AG08395 (cell line): ENCODE measurements at places on chromosomes 11 and 22.

GRCh38 chr11:2775083-2775625 is 75.4 kb upstream of the KCNQ1OT1 start:
- DNase-seq, result no peak

DNA sequence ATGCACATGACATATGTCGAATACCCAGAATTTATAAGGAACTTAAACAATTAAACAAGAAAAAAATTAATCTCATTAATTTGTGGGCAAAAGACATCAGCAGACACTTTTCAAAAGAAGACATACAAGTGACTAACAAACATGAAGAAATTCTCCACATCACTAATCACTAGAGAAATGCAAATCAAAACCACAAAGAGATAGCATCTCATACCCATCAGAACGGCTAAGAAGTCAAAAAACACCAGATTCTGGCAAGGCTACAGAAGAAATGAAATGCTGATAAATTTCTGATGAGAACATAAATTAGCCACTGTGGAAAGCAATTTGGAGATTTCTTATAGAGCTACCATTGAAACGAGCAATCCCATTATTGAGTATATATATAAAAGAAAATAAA is 210.6 kb upstream of the LUZP2 start:
- DNase-seq, result no peak

DNA sequence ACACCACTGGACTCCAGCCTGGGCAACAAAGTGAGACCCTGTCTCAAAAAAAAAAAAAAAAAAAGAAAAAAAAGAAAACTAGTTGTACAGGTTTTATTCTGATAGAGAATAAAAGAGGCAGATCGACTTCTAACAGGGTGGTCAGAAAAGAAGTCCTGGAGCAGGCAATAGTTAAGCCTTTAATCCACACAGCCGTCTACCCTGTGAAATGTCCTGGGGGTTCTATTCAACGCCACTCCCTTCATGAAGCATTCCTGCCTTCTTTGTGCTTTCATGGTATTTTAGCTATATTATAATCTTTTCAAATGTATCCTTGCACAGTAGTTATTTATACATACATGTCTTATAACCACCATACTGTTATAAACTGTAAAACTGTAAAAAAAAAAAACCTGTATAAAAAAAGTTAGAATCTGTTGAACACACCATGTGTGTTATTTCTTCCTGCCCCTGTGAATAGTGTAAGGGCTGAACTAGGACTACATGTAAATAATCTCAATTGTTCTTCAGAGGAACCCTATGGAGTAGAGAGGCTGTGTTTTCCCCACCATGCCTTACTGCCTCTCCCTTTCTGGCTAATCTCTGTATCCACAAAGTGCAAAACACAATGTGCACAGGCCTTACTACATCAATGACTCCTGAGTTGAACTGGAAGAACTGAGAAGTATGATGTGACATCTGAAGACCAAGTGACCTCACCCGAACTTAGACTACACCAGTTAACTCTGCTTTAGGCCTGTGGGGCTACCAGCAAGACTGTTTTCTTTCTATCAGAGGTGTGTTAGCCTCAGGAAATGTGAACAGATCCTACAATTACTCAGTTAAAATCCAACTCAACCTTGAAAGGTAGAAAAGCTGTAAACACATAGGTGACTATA is 25.3 kb downstream of the PRCP start:
- no peak for DNase-seq

GRCh38 chr22:33579448-33580093 is 340.7 kb downstream of the LARGE1 start:
- DNase-seq, result peak; percentile 76

DNA sequence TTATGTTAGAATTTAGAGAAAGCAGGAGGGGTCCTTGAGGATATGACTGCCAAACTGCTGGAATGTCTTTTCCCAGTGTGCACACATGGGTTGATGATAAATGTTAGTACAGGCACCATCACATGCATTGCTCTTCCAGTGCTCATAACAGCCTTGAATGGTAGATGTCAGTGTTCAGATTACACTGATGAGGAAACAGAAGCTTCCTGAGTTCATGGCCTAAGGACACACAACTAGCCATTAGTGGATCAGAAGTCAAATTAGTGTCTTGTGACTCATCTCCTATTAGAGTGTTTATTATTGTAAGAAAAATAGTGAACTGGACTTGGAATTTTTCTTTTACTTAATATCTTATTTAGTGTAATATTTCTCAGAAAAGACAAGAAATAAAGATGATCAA is 241.5 kb downstream of the DDX10 start:
- DNase-seq, result no peak

GRCh38 chr11:3201112-3201581 is 17.5 kb downstream of the MRGPRG start:
- no peak for DNase-seq

GRCh38 chr11:82701847-82702520 is 31.7 kb downstream of the FAM181B start:
- DNase-seq, result peak; percentile 39

DNA sequence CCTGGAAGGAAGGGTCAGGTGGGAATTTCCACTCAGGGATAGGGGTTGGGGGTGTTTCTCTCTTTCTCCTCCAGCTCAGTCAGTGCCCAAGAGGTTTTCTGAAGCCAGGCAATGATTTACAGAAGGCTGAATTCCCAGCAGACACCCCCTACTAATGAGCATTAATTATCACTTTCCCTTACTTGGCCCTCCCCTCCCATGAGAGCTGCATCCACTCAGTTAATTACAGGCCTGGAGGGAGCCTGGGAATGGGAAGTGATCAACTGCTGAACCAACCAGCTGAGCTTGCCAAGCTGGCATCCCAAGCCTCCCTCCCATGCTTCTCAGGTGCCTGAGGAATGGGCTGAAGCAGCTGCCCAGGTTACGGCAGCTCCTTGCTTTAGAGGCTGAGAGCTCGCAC is 992 bp downstream of the LGALS12 start:
- DNase-seq, result no peak

- peak; percentile 55 for DNase-seq
Observed at GRCh38 chr11:123197711-123198110, 2.7 kb upstream of the CLMP start.

DNA sequence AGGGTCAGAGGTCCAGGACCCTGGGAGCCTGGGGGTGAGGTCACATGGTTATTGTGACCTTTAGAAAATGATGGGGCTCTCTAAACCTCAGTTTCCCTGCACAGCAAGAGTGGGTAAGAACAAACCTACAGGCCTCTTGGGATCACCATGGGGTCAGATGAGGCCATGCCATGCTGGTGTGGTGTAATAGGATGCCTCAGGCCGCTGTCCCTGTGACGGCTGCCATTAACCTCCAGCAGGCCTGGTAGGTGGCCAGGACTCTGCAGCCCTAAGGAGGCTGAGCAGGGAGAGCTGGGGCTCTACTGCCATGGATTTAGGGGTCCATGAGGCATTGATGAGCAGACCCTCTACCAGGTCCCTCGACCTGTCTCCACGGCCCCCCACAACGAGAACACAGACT is 265.5 kb downstream of the CTTN start:
- no peak for DNase-seq

- DNase-seq, result peak; percentile 60
Observed at GRCh38 chr11:44008088-44008501, 39.7 kb upstream of the ACCSL start.

DNA sequence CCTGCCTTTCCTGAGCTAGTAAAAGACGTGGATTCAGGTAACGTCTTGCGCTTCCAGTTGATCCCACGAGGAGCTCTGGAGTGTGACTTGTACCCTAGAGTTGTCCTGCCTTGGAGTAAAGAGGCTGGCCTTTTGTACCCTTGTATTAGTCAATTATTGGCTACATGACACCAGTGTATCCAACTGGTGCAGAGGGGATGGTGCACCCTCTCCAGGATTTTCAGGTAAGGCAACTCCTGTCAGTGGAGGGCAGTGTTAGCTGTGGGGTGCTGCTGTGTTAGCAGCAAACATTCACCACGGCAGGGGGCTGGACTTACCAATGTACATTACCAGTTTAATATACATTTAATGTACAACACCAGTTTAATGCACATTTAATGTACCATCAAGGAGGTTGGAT is 233.5 kb downstream of the MIAT start:
- no peak for DNase-seq

GRCh38 chr22:49115197-49115596 is 712.5 kb downstream of the BRD1 start:
- DNase-seq, result no peak

GRCh38 chr11:96412761-96413381 is 23.1 kb downstream of the JRKL start:
- no peak for DNase-seq

- DNase-seq, result peak; percentile 49
Observed at GRCh38 chr22:17578136-17578754, 14.9 kb downstream of the SLC25A18 start.

DNA sequence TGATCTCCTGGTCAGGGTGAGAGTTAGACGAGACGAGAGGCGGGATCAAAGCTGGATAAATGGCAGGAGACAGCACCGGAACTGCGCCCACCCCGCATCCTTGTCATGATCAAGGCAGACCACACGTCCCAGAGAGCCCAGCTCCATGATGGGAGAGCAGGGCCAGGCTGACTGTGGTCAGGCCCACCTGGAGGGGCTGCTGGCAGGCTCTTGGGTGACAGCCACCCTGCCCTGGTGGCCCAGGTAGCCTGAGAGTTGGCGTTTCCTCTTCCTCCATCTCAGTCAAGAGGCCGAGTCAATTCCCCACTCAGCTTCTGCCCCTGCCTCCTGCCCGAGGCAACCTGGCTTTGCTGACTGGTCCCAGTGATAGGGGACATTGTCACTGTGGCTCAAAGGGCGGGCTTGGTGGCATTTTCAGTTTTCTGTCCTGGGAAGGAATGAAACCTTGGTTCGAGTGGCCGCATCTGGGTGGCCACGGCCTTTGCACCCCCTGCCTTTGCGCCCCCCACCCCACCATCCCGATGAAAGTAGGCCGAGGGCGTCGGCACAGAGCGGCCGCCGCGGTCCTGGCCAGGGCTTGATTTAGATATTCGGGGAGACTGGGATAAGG is 60.8 kb upstream of the PPARA start:
- DNase-seq, result no peak

- DNase-seq, result no peak
Observed at GRCh38 chr11:73270855-73271477, 1.2 kb upstream of the P2RY6 start.

GRCh38 chr11:47449541-47449940 is 605 bp upstream of the RAPSN start:
- no peak for DNase-seq

GRCh38 chr11:119696378-119697222 is 32.4 kb downstream of the NECTIN1 start:
- no peak for DNase-seq

- DNase-seq, result peak; percentile 29
Observed at GRCh38 chr11:78022397-78023396, at the start of gene KCTD14. KCTD14 (minus strand) TSS chr11:78023276; CDS start chr11:78023249, 27 bp downstream.

- peak; percentile 95 for DNase-seq
Observed at GRCh38 chr11:65150509-65151299, 16.4 kb upstream of the SYVN1 start.

GRCh38 chr11:134261626-134262488 is 8.5 kb downstream of the ACAD8 start:
- peak; percentile 53 for DNase-seq

DNA sequence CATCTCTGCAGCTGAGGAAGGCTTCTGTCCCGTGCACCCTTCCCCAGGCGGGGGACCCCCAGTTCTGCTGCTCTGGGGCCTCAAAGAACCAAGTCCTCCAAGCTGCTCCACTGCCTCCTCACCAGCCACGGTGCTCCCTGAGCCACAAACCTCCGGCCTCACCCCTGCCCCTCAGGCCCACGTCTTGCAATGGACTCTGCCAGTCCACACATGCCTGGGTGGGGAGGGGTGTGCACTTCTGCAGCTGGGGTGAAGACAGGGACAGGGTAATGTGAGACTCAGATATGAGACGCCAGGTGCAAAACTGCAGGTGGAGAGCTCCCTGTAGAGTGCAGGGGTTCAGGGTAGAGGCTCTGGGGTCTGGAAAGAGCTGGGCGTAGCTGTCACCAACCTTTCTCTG is 3.2 kb upstream of the PTDSS2 start:
- DNase-seq, result no peak

DNA sequence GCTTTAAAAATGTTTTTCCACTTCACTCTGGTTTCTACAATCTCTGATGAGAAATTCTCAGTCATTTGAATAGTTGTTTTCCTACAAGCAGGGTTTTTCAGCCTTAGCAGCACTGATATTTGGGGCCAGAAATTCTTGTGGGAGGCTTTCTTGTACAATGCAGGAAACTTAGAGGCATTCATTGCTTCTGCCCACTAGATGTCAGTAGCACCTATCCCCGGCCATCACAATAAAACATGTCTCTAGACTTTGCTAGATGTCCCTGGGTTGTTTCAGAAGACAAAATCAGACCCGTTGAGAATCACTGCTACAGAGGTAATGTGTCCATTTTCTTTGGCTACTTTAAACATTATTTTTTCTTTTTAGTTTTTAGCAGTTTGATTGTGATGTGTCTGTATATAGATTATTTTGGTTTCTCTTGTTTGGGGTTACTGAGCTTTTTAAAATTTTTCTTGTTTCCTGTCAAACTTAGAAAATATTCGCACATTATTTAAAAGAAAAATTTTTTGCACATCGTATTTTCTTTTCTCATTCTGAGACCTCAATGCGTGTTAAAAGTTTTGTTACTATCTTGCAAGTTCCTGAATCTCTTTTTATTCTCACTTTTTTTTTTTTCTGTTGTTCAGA is 60.8 kb upstream of the CCDC179 start:
- DNase-seq, result peak; percentile 35

GRCh38 chr11:12196308-12196707 is 85.9 kb downstream of the MICAL2 start:
- DNase-seq, result no peak

DNA sequence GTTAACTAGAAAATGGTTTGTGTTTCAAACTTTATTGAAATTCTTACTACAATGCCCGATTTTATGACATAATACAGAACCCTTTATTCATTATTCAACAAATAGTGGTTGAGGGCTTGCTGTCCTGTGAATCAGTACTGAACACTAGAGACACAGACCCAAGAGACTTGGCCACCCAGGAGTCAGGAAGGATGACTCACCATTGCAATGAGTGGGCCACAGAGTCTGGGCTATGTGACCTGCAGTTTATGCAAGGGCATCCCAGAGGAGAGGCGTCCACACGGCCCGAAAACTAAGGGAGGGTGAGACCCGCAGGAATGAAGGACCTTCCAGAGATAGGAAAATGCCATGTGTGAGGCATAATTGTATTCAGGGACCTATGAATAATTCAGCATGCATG is 143.8 kb upstream of the DDI1 start:
- DNase-seq, result peak; percentile 60

DNA sequence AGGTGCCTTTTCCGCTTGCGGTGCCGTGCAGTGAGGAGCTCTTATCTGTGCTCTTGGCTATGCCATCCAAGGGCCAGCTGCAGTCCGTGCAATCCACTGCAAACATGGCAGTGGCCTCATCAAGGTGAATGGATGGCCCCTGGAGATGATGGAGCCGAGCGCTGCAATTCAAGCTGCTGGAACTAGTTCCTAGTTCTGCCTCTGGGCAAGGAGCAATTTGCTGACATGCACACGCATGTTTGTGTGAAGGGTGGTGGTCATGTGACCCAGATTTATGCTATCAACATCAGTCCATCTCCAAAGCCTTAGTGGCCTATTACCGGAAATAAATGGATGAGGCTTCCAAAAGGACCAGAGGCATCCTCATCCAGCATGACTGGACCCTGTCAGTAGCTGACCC is 3.1 kb upstream of the EHD1 start:
- DNase-seq, result no peak
